ENCODE measurements at places on chromosomes 13 and 19. TPM values are rescaled to one million over a fixed set of nuclear protein-coding genes. Genes with fewer than 3 reads are reported as not detected.

DAND5 gene
- not detected for total RNA-seq

SIGLEC9 gene
- not detected for total RNA-seq

EPS8L1 gene
- 6.4 TPM for total RNA-seq

PLIN5 gene
- total RNA-seq = 0.12 TPM
